Tibial nerve (tissue), 4 donors: ENCODE measurements at places on chromosomes 1 and 21. TPM values are rescaled to one million over a fixed set of nuclear protein-coding genes. Genes with fewer than 3 reads are reported as not detected.

- DNase-seq: no peak
These were observed 19.1 kb downstream of the NOL9 start for GRCh38 chr1:6535214-6535613.

- DNase-seq: no peak
These were observed 2.4 kb downstream of the ACTN2 start for GRCh38 chr1:236688705-236689104.

GRCh38 chr1:185551008-185551407, 183.2 kb upstream of the HMCN1 start:
- no peak for DNase-seq

The DPT gene
- 34.5 TPM for total RNA-seq

The KRTAP7-1 gene
- total RNA-seq: not detected

The TMEM51 gene
- 10.1 TPM for total RNA-seq

DNA sequence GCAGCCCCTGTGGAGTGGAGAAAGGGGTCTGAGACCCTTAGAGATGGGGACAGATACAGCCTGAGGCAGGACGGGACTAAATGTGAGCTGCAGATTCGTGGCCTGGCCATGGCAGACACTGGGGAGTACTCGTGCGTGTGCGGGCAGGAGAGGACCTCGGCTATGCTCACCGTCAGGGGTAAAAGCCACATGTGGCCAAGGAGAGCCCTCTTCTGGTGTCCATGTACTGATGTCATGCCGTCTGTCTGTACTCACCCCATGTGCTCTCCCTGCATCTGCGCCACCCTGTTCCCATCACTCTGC, 84.7 kb downstream of the OBSCN start:
- no peak for DNase-seq

- DNase-seq: no peak
These were observed 2.3 kb upstream of the TIAM1 start for GRCh38 chr21:31346256-31346821.

GRCh38 chr1:7899741-7900140, 40.9 kb downstream of the TNFRSF9 start:
- DNase-seq: no peak

DNA sequence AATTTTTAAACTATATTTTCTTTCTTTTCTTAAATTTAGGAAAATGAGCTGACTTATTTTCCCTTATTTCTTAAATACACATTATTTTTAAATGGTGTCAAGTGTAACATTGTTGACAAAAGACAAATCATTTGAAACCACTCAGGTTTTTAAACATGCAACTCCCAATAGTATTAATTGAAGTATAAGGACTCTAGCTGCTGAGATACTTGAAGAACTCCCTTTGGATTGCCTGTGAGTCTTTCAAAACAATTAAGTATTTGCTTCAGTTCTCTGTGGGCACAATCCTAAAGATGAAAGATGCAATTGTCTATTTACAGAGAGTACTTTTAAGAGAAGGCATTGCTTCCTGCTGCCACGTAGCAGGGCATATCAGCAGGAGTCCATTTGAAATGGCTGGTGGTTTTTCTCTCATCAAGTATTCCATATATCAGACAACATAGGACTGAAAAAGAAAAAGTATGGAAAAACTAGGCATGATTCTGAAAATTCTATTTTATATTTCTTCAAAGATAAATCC, 373.4 kb downstream of the NEGR1 start:
- no peak for DNase-seq

- DNase-seq: no peak
These were observed 234.0 kb upstream of the IRF2BP2 start for GRCh38 chr1:234843946-234844345.

GRCh38 chr1:115105831-115106230, 16.5 kb upstream of the TSPAN2 start:
- DNase-seq: no peak

DNA sequence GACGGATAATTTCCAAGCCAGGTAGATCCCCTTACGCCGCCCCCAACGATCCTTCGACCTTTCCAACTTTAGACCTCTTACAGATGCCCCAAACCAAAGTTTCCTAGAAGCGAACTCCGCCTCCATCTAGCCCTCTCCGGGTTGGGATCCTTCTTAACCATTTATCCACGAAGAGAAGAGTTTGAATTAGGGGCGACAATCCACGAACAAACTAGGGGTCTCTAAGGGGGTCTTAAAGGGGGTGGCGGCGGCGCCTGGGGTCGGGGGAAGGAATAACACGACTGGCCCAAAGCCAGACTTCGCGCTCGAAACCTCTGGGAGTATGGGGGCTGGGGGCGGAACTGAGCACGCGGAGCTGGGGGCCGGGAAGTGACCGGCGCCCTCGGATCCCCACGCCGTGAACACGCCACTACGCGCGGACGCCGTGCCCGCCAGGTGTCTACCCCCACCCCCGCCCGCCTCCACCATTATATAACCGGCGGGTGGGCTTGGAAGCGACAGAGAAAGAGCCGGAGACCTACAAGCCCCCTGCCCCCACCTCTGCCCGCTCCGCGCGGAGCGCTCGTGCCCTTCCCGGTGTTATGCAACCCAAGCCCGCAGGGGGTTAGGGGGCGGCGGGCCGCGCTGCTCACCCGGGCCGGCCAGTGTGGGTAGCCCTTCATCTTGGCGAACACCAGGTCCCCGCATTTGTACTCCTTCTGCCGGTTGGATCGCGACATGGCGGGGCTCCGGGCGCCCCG, 594 bp downstream of the HDGF start:
- DNase-seq: peak; percentile 39
